Activated CD8-positive, alpha-beta memory T cell treated with anti-CD3 and anti-CD28 coated beads for 24 hours (primary cell): ENCODE measurements at places on chromosomes 7 and 10.

DNA sequence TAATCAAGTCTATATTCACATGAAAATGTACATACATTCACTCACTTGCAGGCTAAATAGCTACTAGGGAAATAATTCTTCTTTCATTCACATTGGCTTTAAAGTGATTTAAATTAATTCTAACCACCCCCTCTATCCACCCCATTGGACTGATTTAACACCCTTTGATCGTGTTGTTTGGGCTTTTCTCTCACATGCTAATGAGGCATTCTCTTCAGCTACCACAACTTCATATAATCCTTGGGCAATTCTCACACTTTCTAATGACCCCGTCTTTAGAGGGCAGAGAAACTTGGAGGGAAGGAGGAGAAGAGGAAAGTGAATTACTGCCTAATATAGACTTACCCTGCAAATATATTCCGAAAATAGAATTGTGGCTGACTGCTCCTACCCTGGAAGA is 24.6 kb downstream of the GRM3 start:
- no peak for DNase-seq

- DNase-seq = no peak
These were observed 53.5 kb upstream of the VIPR2 start for GRCh38 chr7:159198016-159198724.

GRCh38 chr10:48507933-48508790 is 96.7 kb downstream of the ARHGAP22 start:
- DNase-seq = peak; percentile 47

GRCh38 chr10:115001506-115002381 is 63.7 kb downstream of the TRUB1 start:
- DNase-seq = no peak

DNA sequence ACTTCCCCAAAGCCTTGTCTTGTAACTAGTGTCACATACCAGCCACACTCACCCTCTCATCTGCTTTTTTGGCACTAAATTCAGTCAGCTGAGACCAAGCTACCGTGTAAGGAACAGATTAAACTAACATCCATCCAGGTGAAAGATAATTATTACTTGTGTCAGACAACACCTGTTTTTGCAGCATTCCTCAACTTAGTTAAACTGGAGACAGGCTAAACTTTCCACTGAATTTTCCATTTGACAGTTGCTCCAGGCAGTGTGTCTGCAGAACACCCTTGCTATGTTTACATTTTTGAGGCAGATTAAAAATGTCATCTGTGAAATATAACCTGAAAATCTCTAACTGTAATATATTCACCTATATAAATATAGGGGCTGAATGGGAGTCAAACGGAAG is 73.6 kb downstream of the CYP26A1 start:
- no peak for DNase-seq

GRCh38 chr10:100749309-100750217 is 4.2 kb downstream of the PAX2 start:
- DNase-seq = no peak
